SJCRH30 (cell line): ENCODE measurements at places on chromosomes 2 and 18. TPM values are rescaled to one million over a fixed set of nuclear protein-coding genes. Genes with fewer than 3 reads are reported as not detected.

- peak; percentile 53 for DNase-seq
These were observed 28.3 kb upstream of the ATP6V1B1 start for GRCh38 chr2:70907130-70908057.

The TCF23 gene
- total RNA-seq: not detected in 2 replicates

- DNase-seq: no peak
These were observed 31.8 kb upstream of the VIT start for GRCh38 chr2:36664696-36665076.

The VSNL1 gene
- not detected in 2 replicates for total RNA-seq

GRCh38 chr2:165825041-165825440 is 31.0 kb upstream of the GALNT3 start:
- peak; percentile 33 for DNase-seq

DNA sequence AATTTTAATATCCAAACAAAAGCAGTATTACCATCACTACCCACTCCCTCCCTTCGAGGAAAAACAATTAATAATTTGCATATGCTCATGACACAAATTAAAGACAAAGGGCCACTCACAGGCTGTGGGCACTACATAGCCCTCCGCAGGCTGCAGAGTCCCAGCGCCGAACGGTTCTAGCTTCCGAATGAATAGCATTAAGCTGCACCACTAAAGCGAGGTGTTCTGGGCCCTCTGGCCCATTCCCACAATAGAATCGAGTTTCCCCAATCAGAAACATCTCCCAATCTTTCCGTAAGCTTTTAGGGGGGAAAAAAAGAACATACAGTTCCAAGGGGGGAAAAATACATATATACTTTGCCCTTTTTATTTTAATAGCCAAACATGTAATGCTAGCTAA is 14.5 kb upstream of the SIX3 start:
- DNase-seq: no peak
